ENCODE measurements at places on chromosomes 1 and 21. TPM values are rescaled to one million over a fixed set of nuclear protein-coding genes. Genes with fewer than 3 reads are reported as not detected.

LGR6 gene
- total RNA-seq = not detected

GJA8 gene
- not detected for total RNA-seq

MRPL20 gene
- total RNA-seq = 143 TPM

DCST1 gene
- not detected for total RNA-seq

GOLT1A gene
- 0.21 TPM for total RNA-seq

GRIK3 gene
- total RNA-seq = not detected

PDPN gene
- not detected for total RNA-seq

SYPL2 gene
- total RNA-seq = 0.11 TPM

AJAP1 gene
- not detected for total RNA-seq

HSPA6 gene
- total RNA-seq = 4.9 TPM

LIN28A gene
- not detected for total RNA-seq

RAB25 gene
- total RNA-seq = 0.18 TPM

LEFTY1 gene
- not detected for total RNA-seq

Measured in activated T-helper 2 cell treated with anti-CD3 and anti-CD28 coated beads, Interferon-gamma antibody, Interleukin-2, Interleukin-4, amounts not matched to agents 10 μg/mL and 5 μg/mL and 100 μg/mL, durations not matched to agents 14 hours and 24 hours and 36 hours (primary cell).